ENCODE measurements at places on chromosomes 11 and 22. TPM values are rescaled to one million over a fixed set of nuclear protein-coding genes. Genes with fewer than 3 reads are reported as not detected.

Gene SLCO2B1
- 15.2 TPM for polyA plus RNA-seq

Gene PRR33
- 0.12 TPM for polyA plus RNA-seq

Gene CAVIN3
- 94.6 TPM for polyA plus RNA-seq

Gene TRIM49
- not detected for polyA plus RNA-seq

Data from adipose tissue (tissue), 3 donors.